ENCODE measurements at places on chromosomes 11 and 22.

- DNase-seq = peak; percentile 21
These were observed 26.1 kb downstream of the SHISAL1 start for GRCh38 chr22:44286646-44287045.

DNA sequence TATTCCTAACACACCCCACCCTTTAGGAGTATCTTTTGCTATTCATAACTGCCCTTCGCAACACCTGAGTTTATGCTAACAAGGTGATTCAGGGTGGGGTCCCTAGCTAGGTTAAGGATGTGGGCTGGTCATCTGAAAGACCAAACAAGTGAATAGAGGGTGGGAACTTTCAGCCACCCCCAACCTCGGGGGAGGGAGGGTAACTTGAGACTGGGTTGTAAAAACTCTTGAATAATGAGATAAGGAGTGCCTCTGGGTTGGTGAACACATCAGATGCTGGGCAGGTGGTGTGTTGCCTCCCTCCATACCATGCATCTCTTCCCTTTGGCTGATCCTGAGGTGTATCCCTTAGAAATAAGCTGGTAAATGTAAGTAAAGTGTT lies 111.5 kb downstream of the SWAP70 start:
- DNase-seq = no peak

GRCh38 chr11:79227308-79227707 lies 213.5 kb downstream of the TENM4 start:
- DNase-seq = no peak

DNA sequence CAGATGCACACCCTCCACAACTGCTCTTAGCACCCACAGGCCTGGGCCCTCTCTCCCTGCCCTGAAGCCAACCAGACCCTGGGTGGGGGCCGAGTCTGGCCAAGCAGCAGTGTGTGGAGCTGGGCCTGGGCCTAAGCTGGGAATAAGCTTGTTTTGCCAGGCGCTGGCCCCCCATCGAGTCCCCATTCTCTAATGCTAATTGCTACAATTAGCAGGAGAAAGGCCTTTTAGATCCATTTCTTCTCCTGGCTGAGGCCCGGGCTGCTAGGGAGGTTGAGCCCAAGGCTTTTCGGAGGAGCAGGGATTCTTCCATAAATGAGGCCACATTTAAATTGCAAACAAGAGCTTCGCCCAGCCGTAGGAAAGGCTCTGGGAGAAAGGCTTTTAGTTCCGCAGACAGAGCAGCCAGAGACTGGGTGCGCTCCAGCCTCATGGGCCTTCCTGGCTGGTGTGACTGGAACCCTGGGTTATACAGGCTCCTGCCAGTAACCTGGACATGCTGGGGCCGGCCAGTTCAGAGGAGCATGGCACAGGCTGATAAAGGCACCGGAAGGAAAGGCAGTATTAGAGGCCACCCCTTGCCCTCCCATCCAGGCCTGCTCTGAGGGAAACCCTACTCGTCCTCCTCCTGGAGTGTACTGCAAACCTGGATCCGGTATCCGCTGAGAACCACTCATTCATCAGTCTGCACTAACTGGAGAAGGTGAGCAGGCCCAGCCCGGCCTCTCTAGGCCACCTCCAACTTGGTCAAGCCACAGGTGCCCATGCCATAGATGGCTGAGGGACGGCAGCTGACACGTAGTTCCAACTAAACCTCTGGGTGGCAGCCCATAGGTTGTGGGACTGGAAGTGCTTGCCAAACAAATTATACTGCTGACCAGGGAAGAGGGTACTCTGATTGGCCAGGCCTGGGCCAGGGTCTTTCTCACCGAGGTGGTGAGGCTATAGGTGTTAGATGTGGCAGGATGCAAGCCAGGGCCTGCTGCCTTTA lies 6.2 kb downstream of the KCNQ1OT1 start:
- DNase-seq = no peak

GRCh38 chr22:38239101-38239761 lies 33.6 kb downstream of the TMEM184B start:
- DNase-seq = peak; percentile 77

All from cardiac muscle cell (in vitro differentiated cells and primary cell).